NCI-H774 (cell line): ENCODE measurements at places on chromosomes 13 and 19.

GRCh38 chr13:105904034-105904742, 631.3 kb downstream of the EFNB2 start:
- DNase-seq = no peak

DNA sequence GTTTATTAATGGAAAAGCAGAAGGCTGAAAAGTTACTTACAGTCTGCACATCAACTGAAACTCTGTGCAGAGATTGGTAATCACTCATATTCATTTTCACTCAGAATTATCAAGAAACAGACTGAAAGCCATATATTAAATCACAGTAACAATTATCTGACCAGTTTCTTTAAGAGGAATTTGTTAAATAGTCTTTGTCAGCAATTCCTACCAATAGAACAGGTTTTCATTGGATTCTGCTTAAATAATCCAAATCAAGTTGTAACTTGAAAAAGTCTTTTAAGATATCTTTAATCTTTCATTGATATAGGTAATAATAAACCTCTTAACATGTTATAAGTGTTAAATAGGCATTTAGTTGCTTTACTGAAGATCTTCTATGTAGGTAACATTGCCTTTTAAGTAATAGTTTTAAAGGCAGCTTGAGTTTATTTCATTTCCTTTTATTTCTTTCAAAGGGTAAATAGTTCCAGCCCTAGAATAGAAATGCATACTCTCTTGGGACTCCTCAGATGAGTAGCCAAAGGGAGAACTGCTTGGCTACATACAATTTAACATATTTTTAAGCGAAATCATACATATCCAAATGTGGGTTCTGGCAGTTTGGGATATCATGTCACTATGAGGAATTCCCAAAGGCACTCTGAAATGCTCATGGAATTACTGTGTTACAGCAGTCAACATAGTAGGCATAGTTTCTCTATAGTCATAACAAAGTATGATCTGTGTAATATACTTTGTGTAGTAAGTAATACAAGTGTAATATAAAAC, 326.0 kb upstream of the SPRY2 start:
- no peak for DNase-seq

- DNase-seq = no peak
Observed at GRCh38 chr19:1360818-1361461, 22.8 kb upstream of the NDUFS7 start.

GRCh38 chr19:15038294-15038693, 11.0 kb upstream of the CASP14 start:
- no peak for DNase-seq

DNA sequence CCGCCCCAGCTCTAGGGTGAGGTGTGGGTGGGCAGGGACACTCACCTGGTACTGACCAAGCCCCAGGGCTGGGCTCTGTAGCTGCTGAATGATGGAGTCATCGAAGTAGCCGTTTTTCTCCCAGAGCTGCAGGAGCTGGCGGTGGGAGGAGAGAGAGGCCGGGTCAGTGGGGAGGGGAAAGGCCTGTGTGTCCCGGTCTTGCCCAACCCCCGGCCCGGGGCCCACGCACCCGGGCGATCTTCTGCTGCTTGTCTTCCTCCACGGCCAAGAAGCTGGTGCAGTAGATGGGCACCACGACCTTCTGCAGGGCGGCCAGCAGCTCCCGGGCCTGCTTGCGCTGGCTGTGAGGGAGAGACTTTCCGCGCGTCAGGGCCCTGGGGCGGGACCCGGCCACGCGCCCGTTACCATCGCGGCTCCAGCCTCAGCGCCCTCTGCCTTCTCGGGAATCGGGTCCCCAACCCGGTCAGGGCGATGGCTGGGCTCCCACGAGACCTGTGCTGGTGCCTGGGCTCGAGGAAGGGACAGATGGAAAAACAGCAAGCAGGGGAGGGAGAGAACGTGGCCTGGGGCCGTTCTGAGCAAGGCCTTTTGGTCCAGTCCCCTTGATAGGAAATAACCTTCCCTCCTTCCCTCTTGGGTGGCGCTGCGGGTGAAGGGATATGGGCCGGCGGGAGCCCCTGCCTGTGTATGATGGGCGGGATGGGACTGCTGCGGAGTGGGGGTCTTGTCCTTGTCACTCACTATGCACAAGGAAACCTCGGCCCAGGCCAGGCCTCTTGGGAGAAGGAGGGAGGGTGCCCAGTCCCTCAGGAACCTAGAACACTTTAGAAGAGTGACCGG, 11.5 kb downstream of the CHERP start:
- no peak for DNase-seq

DNA sequence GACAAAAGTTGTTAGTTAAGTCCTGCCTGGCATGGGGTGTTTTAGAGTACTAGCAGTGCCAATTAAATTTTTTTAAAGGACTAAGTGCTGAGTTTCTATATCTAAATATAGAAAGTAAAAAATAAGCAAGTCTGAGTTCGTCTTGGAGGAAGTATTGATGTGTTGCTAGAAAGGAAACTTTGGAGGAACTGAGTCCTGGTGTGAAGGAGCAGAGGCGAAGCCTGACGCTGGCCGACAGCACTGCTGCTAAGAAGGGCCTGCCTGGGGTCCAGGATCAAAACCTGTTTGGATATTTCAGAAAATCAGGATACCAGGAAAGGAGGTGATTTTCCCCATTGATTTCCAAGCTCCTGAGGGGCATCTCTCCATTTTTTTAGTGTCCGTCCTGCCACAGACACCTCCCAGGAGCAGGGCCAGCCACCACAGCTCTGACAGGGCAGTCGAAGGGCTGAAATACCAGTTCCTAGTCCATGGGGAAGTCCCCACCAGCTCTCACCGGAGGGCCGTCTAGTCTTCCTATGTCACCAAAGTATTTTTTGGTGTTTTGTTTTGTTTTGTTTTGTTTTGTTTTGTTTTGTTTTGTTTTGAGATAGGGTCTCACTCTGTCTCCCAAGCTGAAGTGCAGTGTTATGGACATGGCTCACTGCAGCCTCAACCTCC, 38.2 kb upstream of the NPAS1 start:
- DNase-seq = no peak

DNA sequence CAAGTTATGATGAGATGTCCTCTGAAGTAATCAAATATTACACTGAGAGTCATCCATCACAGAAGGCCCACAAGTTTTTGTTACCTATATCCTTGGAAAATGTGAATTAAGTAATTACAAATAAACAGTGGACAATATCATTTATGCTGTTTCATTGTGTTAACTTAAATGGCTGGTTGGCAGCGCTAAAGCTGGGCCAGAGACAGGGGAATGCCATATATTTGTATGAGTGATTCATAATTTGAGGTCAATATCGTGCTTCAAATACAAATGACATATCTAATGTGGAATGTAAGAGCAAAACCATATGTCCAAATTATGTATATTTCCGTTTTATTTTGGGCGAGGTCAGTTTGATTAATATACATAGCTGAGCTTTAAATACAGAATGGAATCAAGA, 1556.2 kb downstream of the SLITRK5 start:
- no peak for DNase-seq

- DNase-seq = no peak
Observed at GRCh38 chr19:51122112-51122981, 2.4 kb upstream of the SIGLEC9 start.

DNA sequence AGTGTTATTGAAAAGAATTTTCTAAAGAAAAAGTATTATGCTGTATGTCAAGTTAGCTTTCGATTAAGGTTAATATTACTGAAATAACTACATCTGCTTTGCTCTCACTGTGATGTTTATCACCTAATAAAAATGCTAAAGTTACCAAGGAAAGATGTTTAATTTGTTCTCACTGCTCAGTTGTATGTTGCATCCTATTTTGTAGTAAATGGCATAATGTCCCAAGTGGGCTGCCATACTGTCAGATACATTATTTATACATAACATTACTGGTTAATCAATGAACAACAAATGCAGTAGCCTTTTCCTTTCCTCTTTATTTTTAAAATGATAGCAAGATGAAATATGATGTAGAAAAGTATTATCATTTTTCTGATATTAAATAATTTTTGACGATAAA, 226.3 kb upstream of the DACH1 start:
- DNase-seq = no peak

DNA sequence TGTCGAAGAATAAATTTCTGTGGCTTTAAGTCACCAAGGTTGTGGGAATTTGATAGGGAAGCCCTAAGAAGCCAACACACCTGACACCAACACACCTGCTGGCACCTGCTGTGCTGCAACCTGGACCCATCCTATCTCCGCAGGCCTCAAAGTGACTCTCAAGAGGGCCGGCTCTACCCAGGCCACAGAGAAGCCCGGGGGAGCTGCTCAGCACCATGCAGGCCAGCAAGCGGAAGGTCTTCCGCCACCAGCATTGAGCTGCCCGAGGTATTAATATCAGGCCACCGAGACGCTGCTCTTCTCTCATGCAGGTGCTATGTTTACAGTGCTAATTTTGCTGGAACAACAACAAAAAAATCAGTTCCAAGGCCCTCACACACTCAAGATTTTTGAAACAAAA, 32.2 kb upstream of the CD33 start:
- no peak for DNase-seq

- DNase-seq = no peak
Observed at GRCh38 chr13:94050686-94051085, 428.8 kb downstream of the DCT start.

DNA sequence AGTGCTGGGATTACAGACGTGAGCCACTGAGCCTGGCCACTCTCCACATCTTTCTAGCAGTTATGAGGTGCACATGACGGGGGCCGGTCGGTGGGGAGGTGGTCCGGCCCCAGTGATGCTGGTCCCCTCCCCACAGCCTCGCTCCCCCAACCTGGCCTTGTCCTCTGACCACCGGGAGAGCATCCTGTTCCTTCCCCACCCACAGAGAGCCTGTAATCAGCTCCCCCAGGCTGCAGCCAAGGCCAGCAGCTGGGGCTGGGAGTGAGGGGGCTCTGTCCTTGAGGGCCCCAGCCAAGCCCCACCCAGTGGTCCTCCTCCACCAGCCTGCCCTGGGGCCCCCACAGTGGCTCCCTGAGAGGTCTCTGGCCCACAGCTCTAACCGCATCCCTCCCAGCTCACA, 3.0 kb upstream of the INSL3 start:
- no peak for DNase-seq

DNA sequence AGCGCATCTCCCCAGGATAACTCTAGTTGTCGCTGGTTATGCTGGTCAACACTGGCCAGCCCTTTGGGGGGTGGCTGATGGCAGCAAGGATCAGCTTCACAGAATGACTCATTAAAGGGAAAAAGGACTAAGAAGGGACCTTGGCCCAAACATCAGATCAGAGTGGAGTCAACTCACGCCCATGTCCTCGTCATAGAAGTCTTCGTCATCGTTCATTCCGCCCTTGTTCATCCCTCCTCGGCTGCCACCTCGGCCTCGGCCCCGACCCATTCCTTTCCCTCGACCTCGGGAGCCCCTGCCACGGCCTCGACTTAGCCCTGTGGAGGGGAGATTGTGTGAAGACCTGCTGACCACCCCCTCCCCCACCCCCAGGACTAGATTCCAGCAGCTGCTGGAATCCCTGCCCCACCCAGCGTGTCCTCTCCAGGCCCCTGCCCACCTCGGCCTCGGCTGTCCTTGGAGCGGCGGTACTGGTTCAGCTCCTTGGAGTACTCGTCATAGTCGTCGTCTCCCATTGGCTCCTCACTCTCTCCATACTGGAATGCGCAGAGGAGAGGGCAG, 28.6 kb downstream of the ZC3H4 start:
- no peak for DNase-seq
